ENCODE measurements at places on chromosomes 3 and 15.

GRCh38 chr3:178456621-178457285, 79.5 kb upstream of the KCNMB2 start:
- DNase-seq = no peak

DNA sequence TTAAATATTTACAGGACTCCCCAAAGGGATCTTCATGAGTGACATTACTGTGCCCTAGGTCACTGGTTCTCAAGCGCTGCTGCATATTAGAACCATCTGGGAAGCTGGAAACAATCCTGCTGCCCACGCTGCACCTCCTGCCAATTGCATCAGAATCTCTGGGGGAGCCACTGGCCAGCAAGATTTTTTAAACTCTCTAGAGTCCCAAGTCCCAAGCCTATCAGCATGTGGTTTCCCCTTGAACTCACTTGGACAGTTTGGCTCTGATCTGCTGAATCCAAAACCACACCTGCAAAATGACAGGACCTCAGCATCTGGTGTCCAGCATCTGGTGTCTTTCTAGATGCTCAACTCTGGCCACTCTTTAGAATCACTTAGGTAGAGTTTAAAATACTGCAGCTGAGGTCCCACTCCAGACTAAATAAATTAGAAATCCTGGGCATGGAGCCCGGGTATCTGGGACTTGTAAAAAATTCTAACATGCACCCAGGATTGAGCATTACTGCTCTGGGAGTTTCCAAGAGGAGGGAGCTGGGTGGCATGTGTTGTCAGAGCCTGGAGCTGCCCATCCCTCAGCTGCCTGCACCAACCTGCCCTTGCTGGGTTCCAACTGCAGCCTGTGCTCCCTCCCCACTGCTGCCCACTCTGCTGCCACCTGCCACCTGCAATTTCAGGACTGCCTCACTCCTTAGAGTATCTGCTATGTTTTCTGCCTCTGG, 311.3 kb downstream of the SLC9A9 start:
- no peak for DNase-seq

GRCh38 chr3:126358816-126359181, 1.6 kb upstream of the KLF15 start:
- no peak for DNase-seq

GRCh38 chr3:184786280-184786941, 25.6 kb upstream of the VPS8 start:
- DNase-seq = no peak

DNA sequence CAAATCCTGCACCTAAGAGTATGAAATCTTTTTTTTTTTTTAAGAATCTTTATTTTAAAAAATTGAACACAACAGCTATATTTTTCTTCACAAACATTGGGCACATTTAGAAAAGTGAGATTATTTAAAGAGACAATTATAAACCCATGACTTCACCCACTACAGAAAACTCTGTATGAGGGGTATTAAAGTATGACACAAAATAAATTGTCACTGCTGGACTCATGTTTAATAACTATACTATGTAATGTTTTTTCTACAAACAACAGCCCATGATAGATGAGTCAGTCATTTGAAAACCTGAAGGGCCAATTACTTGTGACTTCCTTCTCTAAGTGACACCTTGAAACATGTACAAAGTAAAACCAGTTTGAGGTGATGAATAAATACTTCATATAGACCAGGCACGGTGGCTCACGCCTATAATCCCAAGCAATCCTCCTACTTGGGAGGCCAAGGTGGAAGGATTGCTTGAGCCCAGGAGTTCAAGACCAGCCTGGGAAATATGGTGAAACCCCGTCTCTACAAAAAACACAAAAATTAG, 36.0 kb downstream of the AQR start:
- no peak for DNase-seq

GRCh38 chr15:64855205-64855975, 13.7 kb downstream of the PLEKHO2 start:
- no peak for DNase-seq

DNA sequence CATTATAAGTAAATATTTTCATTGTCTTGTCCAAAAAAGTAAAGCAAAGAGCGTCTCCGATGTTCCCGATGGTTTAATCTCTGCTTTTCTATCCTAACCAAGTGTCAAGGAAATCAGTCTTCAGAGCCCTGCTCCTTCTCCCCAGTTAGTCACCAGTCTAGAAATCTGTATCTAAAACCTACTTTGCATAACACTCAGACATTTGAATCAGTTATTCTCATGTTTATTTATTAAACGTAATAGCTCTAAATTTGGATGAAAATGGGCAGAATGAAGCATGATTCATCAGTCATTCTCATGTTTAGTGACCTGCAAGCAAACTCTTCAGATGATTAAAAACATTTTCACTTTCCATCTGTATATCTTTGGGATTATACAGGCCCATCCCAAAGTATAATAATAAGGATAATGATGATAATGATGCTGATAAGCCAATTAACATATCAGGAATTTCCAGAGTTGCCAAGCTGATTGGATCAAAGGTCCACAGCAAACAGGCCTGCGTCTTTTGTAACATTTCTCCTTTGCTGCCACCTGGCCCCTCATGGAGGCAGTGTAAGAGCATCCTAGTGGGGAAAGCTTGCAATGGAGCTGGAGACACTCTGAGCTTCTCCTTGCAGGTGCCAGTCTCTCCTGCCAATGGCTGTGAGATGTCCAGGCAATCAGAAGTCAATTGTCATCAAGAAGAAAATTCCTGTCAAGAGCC, 273.9 kb downstream of the IGSF11 start:
- no peak for DNase-seq

- no peak for DNase-seq
Observed at GRCh38 chr3:128523591-128523990, 30.6 kb upstream of the GATA2 start.

GRCh38 chr3:49121132-49121736, 611 bp upstream of the USP19 start:
- no peak for DNase-seq

DNA sequence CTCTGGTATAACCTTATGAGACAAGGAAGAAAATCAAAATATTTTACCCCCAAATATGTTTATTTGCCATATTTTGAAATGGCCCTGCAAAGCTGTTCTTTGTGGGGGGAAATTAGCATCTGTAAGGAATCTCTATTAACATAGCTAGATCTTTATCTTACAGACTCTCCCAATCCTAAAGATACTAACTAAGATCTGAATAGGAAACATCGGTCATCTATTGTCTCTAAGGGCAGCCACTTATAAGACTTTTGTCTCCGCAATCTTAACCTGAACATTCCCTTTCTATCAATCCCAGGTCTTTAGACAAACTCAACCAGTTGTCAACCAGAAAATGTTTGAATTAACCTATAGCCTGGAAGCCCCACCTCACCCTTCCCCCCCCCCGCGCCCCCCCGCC, 21.2 kb downstream of the UMPS start:
- DNase-seq = no peak

DNA sequence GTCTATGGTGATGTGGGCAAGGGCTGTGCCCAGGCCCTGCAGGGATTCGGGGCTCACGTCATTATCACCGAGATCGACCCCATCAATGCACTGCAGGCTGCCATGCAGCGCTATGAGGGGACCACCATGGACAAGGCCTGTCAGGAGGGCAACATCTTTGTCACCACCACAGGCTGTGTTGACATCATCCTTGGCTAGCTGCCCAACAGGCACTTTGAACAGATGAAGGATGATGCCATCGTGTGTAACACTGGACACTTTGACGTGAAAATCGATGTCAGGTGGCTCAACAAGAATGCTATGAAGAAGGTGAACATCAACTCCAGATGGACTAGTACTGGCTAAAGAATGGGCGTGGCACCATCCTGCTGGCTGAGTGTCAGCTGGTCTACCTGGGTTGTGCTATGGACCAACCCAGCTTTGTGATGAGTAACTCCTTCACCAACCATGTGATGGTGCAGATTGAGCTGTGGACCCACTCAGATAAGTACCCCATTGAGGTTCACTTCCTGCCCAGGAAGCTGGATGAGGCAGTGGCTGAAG, 6.1 kb upstream of the USP8 start:
- DNase-seq = no peak

- DNase-seq = no peak
Observed at GRCh38 chr15:74302821-74303359, 64.6 kb downstream of the CYP11A1 start.

DNA sequence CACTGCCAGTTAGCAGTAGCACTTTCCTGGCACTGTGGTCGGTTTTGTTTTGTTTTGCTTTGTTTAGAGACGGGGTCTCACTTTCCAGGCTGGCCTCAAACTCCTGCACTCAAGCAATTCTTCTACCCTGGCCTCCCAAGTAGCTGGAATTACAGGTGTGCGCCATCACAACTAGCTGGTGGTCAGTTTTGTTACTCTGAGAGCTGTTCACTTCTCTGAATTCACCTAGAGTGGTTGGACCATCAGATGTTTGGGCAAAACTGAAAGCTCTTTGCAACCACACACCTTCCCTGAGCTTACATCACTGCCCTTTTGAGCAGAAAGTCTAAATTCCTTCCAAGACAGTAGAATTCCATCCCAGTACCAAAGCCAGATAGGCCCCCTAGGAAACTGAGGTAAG, 22.6 kb downstream of the CLDN18 start:
- no peak for DNase-seq

GRCh38 chr3:115099986-115100571, 47.0 kb downstream of the ZBTB20 start:
- DNase-seq = no peak

DNA sequence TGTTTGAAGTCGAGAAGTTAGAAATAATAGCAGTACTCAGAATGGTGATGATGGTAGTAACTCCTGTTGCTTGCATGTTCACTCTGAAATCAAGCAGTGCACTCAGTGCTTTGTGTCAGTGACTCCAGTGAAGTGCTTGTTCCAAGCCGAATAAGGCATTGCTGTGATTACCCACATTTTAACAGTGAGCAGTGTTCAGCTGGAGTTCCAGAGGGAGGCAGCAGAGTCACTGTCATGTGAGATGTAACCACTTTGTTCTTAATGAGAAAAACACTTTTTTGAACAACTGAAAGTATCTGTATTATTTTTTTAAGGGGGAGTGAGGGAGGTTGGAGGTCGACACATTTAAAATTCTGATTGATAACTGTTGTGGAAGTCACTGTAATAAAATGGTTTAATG, 3.7 kb downstream of the MDFIC2 start:
- no peak for DNase-seq

DNA sequence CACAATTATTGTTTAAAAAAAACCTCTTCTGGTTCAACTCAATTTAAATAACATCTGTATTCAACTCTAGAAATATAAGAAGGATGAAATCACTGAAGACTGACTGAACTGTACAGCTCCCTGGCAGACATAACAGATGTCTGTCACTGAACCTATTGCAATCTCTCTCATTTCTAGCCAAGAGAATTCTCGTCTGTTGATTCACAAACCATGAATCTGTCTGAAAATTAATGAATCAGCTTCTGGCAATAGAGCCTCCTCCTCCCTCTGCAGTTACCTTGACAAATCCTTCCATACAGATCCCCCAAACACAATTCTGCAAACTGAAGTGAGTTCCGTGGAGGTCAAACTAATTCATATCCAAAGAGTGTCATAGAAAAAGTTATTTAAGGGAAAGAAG, 561.4 kb downstream of the PYDC2 start:
- no peak for DNase-seq

DNA sequence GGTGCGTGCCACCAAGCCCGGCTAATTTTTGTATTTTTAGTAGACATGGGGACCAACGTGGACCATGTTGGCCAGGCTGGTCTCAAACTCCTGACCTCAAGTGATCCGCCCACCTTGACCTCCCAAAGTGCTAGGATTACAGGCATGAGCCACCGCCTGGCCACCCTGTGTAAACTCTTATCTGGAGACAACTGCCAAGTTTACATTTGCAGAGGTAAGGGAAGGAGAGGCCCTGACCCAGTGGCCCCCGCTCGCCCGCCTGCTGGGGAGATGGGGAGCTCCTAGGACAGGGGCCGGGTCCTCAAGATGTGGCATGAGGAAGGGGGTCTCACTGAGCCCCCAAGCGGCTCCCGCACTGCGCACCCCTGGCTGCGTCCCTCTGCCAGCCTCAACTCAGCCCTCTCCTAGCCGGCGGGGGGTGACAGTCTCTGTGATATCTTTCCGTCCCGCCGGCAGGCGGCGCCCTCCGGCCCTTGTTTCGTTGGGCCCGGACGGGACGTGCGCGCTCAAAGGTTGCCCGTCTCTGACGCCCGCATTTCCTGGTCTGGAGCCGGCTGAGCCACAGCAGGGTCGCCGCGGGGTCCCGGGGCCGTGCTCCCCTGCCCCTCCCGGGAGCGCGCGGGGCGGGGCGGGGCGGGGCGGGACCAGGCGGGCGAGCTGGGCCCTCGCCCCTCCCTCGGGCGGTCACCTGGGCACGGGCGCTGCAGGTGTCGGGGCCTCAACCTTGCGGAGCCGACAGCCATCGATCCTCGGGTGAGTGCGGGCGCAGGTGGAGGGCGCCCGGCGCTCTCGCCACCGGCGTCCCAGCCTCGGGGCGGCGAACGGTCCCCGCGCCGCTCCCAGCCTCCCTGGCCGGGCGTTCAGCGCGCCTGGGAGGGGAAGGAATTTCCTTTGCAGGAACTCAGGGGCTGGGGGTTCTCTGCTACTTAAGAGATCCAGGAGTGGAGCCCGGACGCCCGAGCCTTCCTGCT, at the start of gene GPR160:
Gene GPR160, plus strand, starts transcription at position 533 of the 971 bp plus-strand sequence. CDS start 45,978 bp downstream, outside the sequence.
- no peak for DNase-seq

- no peak for DNase-seq
Observed at GRCh38 chr3:101633186-101633585, 43.7 kb downstream of the ZBTB11 start.

GRCh38 chr3:78718707-78719106, 1049.1 kb downstream of the ROBO1 start:
- DNase-seq = no peak

GRCh38 chr3:112561484-112561733, 353 bp downstream of the ATG3 start:
- DNase-seq = no peak

DNA sequence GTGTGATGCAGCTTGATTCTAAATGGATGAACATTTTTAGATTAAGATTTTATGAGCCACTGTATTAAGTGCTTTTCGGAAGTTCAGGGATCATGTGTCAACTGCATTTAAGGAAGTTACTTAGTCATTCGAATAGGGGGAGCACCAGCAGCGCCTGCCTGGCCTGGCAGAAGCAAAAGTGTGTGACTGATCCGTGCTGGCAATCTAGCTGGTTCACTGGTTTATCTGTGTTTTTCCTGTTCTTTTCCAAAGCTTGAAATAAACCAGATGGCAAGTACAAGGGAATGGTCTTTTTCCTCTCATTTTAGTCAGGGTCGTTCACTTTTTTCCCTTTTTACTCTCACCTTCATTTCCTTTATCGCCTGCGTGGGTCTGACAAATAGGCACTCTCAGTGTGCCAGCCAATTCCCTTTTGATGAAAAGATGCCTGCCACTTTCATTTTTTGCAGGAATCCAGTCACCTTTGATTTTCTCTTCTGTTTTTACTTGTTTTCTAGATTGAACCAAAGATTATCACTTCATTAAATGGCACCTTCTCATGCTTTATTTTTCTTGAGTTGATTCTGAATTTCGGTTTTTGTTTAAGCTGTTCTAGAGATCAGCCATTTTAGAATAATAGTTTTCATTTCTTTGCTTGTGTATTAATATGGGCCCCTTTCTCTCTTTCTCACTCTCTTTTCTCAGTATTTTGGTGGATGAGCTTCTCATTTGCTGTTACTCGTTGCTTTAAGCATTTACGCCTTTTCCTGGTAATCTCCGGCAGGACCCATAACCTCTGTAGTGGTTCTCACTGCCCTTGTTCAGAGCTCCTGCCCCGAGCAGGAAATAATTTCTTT, 2.8 kb downstream of the ABHD2 start:
- DNase-seq = no peak
